ENCODE measurements at places on chromosomes 5 and 9. TPM values are rescaled to one million over a fixed set of nuclear protein-coding genes. Genes with fewer than 3 reads are reported as not detected.

KIF12 gene
- total RNA-seq, result 0.93 TPM

SLC34A3 gene
- total RNA-seq, result not detected

GZMA gene
- not detected for total RNA-seq

PCDHGA3 gene
- total RNA-seq, result 10.4 TPM

DNA sequence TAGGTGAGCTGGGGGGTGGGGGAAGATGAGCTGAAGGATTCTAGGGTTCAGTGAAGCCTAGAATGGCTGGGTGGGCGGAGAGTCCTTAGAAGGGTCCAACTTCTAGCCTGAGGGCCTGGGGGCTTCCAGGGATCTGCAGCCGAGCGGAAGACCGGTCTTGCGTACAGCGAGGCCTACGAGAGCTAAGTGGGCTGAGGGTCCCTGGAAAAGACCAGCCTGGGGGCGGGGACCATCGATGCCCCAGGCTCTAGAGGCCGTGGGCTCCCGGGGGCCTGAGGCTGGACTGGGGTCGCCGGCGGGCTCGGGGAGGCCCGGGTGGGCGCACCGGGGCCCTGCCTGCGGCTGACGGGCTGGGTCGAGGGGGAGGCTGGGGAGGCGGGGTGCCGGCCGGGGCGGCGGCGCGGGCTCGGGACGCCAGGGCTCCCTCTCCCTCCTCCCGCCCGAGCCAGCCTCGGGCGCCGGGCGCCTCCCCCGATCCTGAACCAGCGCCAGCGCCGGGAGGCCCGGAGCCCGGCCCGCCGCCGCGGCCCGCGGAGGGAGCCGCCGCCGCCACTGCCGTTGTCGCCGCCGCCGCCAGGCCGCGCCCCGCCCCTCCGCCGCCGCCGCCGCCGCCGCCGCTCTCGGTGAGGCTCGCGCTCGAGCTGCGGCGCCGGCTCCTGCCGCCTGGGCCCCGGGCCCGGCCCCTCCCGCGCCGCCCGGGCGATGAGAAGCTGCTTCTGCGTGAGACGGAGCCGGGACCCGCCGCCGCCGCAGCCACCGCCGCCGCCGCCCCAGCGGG, at the start of gene MVB12B:
MVB12B (plus strand) TSS at position 602 of the 778 bp plus-strand sequence; CDS start at position 703, 101 bp downstream.
- DNase-seq, result peak; percentile 58

GRCh38 chr9:103789686-103790085, 304.4 kb upstream of the SMC2 start:
- DNase-seq, result no peak

GRCh38 chr5:169795338-169795737, 158.3 kb downstream of the DOCK2 start:
- DNase-seq, result no peak

DNA sequence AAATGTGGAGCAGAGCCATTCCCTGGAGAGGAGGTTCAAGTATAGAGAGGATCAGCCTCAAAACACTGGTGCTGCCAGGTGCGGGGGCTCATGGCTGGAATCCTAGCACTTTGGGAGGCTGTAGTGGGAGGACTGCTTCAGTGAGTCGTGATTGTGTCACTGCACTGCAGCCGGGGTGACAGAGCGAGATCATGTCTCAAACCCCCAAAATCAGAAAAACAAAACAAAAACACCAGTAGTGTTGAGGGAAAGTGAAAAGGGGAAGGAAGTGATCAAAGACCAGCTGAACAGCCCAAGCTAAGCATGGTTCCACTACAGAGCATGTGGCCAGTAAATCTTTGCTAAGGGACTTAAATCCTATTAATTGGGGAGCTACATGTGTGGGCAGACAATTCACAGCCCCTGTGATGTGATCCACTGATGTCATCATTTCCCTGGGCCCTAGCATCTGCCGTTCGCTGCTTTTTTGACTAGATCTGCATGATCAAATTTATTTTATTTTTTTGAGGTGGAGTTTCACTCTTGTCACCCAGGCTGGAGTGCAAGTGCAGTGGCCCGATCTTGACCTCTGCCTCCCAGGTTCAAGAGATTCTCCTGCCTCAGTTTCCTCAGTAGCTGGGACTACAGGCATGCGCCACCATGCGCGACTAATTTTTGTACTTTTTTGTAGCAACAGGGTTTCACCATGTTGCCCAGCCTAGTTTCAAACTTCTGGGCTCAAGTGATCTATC, 2.7 kb upstream of the PCBD2 start:
- no peak for DNase-seq

DNA sequence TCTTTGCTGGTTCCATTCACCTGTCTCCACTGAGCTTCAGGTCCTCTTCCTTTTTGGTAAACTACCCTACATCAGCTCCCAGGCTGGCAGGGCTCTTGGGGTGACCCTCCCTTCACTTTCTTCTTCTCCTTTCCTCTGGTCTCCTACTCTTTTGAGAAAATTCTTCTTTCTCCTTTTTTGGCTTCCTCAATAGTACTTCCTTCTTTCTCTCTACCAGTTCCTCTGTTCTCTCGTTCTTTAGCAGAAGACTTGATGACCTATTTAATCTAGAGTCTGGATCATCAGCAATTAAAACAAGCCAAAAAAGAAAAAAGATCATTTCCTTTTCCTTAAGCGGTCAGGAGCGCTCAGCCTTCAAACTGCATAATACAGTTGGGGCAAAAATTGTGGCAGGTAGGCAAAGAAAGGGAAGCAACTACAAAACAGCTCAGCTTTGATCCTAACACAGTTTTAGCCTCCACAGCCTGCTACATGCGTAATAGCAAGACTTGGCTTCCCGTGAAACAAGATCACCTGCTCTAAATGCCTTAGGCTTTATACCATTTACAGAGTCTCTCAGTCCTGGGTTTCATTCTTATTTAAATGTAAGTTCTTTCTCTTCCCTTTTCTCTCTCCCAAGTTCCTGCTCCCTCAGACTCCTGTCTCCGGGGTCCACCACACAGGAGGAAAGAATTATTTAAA, 14.0 kb upstream of the GSN start:
- no peak for DNase-seq
